MG63 (cell line): ENCODE measurements at places on chromosomes 7 and 10. TPM values are rescaled to one million over a fixed set of nuclear protein-coding genes. Genes with fewer than 3 reads are reported as not detected.
A peak's percentile ranks its signal among the peaks of the same experiment; 100 is the strongest.

DNA sequence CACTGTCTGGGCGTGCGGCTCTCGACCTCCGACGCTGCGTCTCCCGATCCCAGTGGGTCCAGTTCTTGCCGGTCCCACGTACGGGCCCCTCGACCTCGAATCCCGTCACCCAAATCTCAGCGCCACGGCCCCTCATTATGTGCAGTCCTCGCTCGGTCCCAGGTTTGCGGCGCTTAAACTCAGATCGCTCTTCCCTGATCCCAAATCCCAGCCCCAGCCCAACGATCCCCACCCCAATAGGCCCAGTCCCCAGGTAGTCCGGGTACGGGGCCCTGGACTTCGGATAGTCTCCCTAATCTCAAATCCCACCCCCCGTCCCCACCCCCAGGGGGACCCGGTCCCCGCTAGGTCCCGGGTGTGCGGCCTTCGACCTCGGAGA lies 666 bp downstream of the HNRNPF start:
- DNase-seq, result peak; percentile 19

DNA sequence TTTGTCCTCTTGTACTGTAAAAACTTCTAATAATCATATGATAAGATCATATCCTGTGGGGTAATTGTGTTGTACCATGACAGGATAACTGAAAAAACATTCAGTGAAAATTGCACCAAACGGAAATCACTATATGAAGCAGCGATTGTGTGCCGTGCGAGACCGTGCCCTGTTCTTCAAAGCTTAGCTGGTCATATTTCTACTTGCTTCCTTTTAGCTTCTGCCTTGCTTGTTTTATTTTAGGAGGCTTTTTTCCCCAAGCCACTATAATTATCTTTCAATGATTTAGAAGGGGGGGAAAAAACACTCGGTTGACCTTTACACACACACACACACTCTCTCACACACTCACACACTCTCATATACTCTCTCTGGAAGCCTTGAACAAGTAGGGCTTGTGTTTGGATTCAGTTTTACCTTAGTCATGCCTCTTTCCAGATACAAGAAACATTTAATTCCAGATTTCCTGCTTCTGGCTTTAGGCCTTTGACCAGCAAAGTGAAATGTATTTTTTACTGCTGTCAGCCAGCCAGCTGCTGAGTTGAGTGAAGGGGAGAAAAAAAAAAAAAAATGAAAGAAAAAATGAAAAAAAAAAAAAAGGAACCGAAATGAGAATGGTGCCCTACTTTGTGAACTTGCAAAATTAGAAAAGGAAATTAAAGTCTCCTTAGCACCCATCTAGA lies 181.4 kb downstream of the ARID5B start:
- no peak for DNase-seq

DNA sequence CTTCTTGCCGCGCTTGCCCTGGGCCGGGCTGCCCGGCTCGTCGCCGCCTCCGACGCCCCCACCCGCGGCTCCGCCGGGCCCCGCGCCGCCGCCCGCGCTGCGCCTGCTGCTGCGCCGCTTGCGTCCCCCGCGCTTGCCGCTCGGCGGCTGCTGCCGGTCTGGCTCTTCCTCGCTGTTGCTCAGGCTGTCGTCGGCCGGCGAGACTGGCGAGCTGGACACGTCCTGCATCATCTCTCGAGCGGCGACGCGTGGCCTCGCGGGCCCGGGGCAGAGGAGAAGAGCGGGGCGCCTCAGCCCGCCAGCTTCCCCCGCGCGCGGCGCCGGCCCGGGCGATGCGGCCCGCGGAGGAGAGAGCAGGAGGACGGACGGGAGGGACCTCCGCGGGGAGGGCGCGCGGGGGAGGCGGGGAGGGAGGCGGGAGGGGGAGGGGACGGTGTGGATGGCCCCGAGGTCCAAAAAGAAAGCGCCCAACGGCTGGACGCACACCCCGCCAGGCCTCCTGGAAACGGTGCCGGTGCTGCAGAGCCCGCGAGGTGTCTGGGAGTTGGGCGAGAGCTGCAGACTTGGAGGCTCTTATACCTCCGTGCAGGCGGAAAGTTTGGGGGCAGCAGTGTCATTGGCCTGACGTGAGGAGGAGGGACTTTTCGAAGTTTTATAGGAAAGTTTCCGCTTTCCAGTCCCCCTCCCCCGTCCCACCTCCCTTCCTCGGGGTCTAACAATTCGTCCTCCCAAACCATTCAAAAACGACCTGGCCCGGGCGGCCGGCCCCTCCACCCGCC lies at the start of gene TWIST1:
TWIST1 (minus strand) TSS at position 546 of the 779 bp plus-strand sequence; CDS start at position 231, 315 bp downstream.
- peak; percentile 57 for DNase-seq

DNA sequence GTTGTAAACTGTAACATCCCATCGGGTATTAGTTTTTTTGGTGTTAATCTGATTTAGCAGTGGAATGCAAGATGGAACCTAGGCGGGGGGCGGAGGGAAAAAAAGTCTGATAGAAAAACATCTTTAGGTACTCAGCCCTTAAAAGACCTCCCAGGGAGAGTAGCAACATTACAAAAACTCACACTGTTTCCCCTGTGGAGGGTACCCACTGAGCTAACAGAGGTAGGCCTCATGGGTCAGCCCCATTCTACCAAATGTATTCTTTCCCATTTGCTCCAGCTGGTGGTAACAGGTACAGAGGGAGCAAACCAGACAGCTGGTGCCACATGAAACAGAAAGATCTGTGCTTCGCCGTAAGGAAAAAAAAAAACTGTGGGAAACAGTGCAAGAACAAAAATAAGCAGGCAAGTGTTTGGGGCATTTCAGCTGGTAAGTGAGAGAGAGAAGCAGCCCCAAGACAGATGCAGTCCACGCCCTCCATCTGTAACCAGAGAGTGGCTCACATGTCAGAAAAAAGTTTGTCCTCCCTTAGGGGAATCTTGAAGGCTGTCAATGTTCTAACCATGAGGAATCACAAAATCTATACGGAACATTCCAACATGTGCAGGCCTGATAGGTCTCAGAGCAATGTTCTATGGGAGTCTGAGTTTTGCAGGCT lies 65.3 kb downstream of the HOXA1 start:
- DNase-seq, result no peak

The ZNF488 gene
- total RNA-seq, result 0.07 TPM in 1 of 2 replicates, not detected in the other

- no peak for DNase-seq
Measured at GRCh38 chr10:100535338-100535714, 417 bp upstream of the HIF1AN start.
